ENCODE measurements at places on chromosomes 3 and 15.

DNA sequence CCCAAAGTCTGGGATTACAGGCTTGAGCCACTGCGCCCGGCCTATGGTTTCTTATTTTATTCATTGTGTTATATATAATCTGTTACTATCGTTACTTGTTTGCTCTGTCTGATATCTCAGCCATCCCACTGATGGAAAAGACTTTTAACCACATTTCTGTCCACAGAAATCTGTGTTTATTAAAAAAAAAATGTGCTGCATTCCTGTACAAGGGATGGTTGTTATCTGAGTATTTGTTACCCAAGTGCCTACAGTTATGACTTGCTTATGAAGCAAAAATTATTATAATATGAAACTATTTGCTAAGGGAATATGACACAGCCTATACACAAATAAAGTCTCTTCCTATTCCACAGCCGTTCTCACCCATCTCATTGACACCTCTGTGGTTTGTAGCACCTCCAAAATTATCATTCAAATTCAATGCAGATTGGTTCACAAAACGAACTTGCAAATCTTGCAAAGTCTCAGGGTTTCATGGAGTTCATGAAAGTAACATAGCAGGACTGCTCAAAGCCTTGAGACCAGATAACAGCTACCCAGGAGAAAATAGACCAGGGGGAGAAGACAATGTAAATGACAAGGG, 47.4 kb upstream of the UBE2E1 start:
- no peak for DNase-seq

DNA sequence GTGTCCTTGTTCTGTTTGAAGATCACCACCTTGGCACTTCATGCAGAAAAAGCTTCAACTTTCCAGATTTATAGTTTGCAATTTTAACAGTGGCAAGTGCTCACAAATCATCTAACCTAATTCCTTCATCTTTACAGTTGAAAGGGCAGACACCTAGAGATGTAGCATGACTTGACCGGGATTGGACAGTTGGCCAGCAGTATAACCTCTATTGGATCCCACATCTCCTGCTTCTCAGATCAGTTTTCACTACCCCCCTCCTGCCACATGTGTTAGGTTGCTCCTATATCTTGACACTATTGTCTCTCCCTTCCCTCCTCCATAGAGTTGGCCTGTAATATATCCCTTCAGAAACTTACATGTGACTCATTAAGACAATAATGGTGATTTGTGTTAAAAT, 206.0 kb upstream of the SEMA6D start:
- no peak for DNase-seq

GRCh38 chr3:66856533-66856932, 141.6 kb upstream of the KBTBD8 start:
- peak; percentile 15 for DNase-seq

DNA sequence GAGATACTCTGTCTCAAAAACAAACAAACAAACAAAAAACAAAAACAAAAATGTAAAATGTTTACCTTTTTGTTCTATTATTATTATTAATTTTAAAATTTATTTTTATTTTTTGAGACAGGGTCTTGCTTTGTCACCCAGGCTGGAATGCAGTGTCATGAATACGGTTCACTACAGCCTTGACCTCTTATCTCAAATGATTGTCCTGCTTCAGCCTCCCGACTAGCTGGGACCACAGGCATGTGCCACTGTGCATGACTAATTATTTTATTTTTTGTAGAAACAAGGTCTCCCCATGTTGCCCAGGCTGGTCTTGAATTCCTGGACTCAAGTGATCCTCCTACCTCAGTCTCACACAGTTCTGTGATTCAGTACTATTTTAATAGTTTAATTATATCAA, 5.7 kb upstream of the SLC25A26 start:
- DNase-seq = no peak

- no peak for DNase-seq
Measured at GRCh38 chr3:192299921-192300320, 427.4 kb downstream of the FGF12 start.
